ENCODE measurements at places on chromosomes 2 and 18.

- no peak for DNase-seq
Observed at GRCh38 chr2:88057437-88057844, 1.9 kb upstream of the KRCC1 start.

- DNase-seq, result no peak
Observed at GRCh38 chr2:186576614-186577013, 13.2 kb upstream of the ITGAV start.

DNA sequence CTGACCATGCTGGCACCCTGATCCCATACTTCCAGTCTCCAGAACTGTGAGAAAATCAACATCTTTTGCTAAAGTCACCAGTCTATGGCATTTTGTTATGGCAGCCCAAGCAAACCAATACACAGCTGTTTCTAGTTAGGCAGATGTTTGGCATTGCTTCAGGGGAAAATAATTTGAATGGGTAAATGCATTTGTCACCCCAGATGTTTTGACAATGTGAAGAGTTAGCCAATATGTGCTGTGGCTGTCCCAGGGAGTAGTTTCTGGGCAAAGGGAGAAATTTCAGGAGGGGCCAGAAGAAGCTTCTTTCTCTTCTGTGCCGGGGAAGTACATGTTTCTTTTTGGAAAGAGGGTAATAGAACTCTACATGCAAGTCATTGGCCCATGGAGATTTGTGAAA is 619.0 kb downstream of the SLC4A3 start:
- DNase-seq, result no peak

DNA sequence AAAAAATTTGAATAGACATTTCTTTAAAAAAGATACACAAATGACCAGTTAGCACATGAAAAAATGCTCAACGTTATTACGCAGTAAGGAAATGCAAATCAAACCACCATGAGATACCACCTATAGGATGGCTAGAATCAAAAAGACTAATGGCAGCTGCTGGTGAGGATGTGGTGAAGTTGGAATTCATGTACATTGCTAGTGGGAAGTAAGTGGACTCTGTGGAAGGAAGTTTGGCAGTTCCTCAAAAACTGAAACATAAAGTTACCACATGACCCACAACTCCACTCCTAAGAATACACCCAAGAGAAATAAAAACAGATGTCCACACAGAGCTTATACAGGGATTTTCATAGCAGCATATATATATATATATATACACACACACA is 51.2 kb downstream of the MBP start:
- no peak for DNase-seq

- no peak for DNase-seq
Observed at GRCh38 chr2:212843409-212844199, 305.0 kb upstream of the ERBB4 start.

- DNase-seq, result no peak
Observed at GRCh38 chr2:45300026-45300750, 290.9 kb upstream of the SIX2 start.

DNA sequence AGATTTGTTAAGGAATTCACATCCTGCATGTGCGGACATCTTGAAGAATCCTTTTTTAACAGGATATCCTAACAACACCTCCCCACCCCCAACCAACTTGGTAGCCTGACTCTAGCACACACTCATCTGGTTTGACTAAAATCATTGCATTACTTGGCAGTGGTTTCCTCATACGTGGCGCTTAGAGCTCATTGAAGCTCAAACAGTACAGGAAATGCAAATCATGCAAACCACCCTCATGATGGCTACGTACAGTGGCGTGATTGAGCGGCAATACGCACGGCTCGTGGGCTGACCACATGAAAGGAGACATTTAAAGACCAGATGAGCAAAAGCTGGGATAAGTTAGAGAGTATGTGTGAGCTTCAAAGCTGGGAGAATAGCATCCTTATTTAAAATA is 336.2 kb downstream of the ZEB2 start:
- DNase-seq, result peak; percentile 17

DNA sequence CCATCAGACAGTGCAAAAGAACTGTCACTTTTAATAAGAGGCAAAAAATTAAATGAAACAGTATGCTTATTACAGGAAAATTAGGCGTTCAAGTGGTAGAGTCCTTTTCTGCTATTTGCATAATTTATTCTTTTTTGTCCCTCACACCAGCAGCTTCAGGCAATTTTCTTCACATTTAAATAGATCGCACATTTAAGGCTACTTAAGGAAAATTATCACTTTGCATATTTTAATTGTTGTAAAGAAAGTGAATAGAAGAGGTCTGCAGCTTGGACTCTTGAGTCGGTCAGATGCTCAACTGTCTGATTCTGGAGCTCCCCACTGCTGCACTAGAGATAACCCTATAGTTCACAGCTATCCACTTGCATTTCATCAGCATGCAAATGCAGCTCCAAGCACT is 141.3 kb downstream of the FIGN start:
- no peak for DNase-seq

- DNase-seq, result no peak
Observed at GRCh38 chr2:168515502-168515901, 59.4 kb downstream of the CERS6 start.

- no peak for DNase-seq
Observed at GRCh38 chr2:72289736-72290135, 142.1 kb upstream of the CYP26B1 start.

GRCh38 chr2:7180638-7181370 is 263.6 kb downstream of the RNF144A start:
- no peak for DNase-seq

DNA sequence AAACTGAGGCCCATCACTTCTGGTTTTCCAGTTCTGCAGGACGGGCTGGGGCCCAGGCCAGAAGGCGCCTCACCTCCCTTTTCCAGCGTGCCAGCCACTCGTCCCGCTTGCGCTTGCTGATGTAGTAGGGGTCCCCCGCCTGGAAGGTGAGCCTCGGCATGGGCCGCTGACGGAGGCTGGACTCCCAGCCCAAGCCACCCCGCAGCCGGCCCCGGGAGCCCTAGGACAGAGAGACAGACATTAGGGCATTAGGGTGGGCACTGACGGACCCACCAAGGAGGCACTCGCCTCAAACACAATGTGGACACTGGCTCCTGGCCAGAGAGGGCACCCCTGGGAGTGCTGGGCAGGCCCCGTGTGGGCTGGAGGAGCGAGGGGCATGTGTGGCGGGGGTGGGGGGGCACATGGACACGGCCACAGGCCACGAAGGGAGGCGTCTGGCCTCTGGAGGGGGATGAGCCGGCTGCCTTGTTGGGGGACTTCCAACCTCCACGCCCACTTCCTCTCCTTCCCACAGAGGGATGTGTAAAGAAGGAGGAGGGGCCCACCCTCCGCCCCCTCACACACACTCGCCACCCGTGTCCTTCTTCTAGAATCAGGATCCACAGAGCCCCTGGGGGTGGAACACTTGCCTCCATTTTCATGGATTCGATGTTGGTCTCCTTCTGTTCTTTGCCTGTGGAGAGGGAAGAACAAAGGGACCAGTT is 66.7 kb downstream of the DNMT3A start:
- no peak for DNase-seq

DNA sequence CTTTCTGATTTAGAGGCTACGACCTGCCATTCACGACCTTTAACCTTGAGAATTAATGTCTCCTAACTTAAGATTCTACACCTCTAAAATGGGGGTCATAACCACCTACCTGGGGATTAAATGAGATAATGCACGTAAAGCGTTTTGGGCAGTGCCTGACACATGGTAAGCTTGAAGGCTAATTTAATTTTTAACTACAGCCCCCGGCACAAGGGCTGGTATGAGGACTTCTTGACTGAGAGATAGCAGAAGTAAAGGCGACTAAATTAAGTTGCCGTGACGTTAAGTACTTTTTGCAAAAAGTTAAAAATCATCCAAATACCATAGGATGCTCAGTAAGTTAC is 549 bp downstream of the MRPL35 start:
- no peak for DNase-seq

GRCh38 chr2:151237422-151238025 is 24.1 kb downstream of the RBM43 start:
- no peak for DNase-seq

DNA sequence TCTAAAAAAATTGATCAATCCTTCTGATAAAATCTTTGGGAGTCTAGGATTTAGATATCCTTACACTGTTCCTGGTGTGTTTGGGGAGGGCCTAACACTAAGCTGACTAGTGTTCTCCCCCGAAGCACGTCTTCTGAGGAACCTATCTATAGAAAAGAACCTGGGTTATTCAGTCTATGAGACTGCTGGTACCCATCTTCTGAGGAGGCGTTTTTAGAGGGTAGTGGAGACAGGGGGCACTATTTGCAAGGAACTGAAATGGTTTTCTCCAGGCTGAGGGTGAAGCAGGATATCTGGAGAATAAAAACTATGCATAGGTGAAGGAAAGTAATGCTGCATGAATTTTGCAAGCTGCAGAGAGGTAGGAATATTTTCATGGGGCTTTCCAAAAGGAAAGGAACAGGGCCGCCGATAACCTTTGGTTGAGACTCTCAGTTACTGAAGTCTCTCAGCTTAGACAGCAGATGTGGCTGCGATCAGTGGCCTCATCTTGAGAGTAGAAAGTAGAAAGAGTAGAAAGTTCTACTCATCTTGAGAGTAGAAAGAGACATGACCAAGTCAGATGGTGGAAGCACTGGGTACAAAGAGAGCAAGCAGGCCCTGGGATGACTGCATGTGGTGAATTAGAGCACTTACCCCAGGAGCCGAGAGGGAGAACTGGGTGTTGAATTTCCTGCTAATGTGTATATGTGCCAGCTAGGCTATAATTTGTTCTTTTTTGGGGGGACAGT is 31.8 kb upstream of the KCNE4 start:
- no peak for DNase-seq

GRCh38 chr2:186848873-186849578 is at the start of gene ZSWIM2:
TSS of gene ZSWIM2 (minus strand) at chr2:186849170. CDS start at chr2:186849130, 40 bp downstream.
- no peak for DNase-seq

GRCh38 chr2:39475006-39475405 is 37.9 kb upstream of the MAP4K3 start:
- no peak for DNase-seq

- no peak for DNase-seq
Observed at GRCh38 chr2:232264081-232264480, 114.5 kb upstream of the ALPP start.

DNA sequence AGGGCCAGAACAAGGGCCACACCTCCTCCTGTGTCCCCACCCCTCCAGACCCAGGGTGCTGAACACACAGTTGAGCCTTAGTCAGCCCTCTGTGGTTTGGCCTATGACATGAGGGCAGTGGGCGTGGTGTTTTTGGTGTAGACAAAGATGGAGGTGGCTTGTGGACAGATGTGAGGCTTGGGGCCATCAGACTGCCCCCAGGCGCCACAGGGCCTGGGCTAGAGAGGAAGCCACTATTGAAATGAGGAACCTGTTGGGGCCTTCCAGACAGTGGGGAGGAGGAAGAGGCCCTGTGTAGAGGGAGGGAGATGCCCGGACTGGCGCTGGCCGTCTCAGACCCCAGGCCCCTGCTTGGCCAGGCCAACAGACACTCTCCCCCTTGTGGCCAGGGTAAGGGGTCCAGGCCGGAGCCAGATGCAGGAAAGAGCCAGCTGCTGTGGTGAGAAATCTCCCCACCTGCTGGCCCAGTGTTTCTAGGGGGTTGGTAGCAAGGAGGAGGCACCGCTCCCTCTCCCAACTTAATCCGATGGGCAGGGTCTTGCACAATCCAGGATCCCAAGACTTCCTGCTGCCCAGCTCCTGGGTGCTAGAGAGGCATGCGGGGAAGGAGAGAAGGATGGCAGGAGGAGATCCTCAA is 53.8 kb downstream of the SMAD7 start:
- DNase-seq, result peak; percentile 20

DNA sequence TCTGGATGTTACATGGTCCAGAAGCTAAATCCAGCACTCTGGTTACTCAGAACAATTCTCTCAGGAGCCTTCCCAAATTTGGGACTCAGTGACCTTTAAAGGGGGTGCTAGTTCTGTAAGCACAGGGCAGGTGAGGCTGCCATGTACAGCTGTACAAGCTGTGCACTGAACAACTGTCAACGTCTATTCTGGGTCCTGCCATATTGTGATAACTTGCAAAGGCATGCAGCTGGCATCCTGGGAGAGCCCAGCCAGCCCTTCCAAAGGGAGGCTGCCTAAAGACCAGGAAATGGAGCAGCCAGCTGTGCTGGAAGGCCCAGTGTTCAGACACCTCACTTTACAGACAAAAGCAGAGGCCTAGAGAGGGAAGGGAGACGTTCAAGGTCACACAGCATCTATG is 204.8 kb downstream of the KLHL29 start:
- DNase-seq, result no peak

GRCh38 chr2:42163444-42164045 is 5.6 kb upstream of the EML4 start:
- DNase-seq, result no peak

DNA sequence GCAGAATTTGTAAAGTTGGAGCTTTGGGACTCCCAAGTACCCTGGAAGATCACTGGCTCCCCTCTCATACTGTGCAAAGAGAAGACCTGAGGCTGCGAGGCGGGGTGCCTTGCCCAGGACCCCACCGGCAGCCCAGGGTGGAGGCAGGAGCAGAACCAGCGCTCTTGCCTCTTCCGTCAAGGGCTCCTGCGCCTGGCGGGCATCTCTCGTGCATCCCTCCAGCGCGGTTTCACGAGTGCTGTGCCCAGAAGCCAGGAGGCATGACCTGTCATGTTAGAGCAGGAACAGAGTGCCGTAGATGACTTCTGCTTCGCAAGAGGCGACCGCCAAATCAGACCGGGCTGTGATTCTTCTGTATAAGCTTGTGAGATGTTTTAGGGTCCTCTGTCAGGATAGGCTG is 77.3 kb downstream of the LDLRAD4 start:
- no peak for DNase-seq

Measured in GM18507 (cell line).